ENCODE measurements at places on chromosomes 1 and 21.

- no peak for DNase-seq
These were observed 3.1 kb upstream of the MXRA8 start for GRCh38 chr1:1361233-1361981.

GRCh38 chr1:22077728-22078127 is 25.2 kb downstream of the CDC42 start:
- DNase-seq, result no peak

- no peak for DNase-seq
These were observed 18.2 kb downstream of the TNNT2 start for GRCh38 chr1:201359031-201359872.

- no peak for DNase-seq
These were observed 126.9 kb downstream of the RNF220 start for GRCh38 chr1:44531785-44532566.

- DNase-seq, result peak; percentile 97
These were observed at the start of gene IKBKE for GRCh38 chr1:206469933-206470691. TSS of gene IKBKE (plus strand) at chr1:206470476. CDS start at chr1:206473228, 2,752 bp downstream.

DNA sequence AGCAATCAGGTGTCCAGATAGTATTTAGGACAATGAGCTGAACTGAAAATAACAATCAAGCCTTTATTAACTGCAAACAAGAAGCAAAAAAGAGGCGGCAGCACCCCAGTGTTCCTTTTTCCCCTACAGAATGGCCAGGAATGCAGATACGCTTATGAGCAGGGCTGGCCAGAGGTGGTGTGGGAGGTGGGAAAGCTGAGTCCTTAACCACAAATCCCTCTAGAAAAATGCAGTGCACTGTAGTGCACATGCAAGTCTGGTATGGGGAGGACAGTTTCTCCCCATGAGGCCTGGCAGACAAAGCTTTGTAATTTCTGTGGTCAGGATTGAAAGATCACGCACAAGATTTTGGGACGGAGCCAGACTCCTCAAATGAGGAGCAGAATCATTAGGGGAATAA is 10.7 kb upstream of the IFNAR1 start:
- no peak for DNase-seq

DNA sequence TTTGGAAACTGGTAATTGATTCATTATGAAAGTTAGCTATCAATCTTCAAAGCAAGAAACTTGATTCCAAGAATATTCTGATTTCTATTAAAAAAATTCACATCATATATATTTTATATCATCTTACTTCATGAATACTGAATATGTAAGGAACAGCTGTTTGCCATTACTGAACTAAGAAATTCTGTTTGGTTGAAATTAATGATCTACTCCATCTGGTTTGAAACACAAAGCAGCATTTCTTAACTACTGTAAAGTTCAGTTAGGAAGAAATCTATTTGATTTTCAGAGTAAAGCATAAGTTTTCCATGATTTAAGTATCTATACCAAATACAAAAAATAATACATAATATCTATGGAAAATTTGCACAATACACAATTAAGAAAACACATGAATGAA is 66.0 kb upstream of the SCYL3 start:
- no peak for DNase-seq

- DNase-seq, result no peak
These were observed 31.0 kb upstream of the CLDN14 start for GRCh38 chr21:36510911-36511310.

- no peak for DNase-seq
These were observed 169.2 kb downstream of the DHRS3 start for GRCh38 chr1:12448746-12449177.

GRCh38 chr1:40884055-40884795 is 22.1 kb upstream of the CITED4 start:
- no peak for DNase-seq

GRCh38 chr1:15141935-15142539 is 11.5 kb upstream of the TMEM51 start:
- peak; percentile 22 for DNase-seq

GRCh38 chr1:64546013-64546412 is 76.1 kb downstream of the CACHD1 start:
- no peak for DNase-seq

DNA sequence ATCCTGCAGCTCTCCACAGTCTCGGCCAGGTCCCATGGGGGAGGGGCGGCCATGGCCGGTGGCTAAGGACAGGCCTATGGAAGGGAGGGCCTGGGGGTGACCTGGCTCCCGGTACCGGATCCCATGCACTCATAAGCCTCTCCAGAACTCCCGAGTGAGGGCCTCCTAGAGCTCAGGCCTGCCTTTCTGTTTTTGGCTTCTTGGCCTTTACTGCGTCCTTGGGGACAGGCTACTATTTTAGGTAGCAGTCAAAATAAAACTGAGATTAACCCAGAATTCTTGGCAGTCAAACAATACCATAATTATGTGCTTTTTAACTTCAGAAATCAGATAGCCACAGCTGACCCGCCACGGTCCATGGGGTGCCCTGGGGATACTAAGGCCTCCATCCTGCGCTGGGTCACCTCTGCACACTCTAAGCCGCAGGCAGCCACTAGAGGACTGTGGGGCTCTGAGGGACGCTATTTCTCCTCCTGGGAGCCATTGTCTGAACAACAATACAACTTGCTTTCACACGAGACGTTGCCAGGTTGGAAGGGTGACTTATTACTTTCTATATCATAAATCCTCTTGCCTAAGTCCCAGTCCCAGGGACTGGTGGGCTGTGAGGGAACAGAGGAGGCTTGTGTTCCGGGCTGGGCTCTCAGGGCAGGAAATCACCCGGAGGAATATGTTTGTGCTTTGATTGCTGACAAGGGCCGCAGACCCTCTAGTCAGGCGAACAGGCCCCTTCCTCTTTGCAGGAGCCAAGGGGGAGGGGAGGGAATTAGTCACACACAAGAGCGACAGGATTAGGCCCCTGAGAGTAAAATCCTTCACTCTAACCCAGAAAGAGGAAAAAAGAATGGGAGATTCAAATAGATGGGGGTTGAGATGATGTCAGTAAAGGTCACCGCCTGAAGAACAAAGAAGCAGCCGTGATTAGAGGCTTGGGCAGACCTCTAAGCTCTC is 40.7 kb upstream of the BCAR3 start:
- DNase-seq, result no peak

- no peak for DNase-seq
These were observed 2.7 kb upstream of the CNN3 start for GRCh38 chr1:94929351-94930217.

- no peak for DNase-seq
These were observed 23.7 kb upstream of the BCL10 start for GRCh38 chr1:85300140-85300539.

DNA sequence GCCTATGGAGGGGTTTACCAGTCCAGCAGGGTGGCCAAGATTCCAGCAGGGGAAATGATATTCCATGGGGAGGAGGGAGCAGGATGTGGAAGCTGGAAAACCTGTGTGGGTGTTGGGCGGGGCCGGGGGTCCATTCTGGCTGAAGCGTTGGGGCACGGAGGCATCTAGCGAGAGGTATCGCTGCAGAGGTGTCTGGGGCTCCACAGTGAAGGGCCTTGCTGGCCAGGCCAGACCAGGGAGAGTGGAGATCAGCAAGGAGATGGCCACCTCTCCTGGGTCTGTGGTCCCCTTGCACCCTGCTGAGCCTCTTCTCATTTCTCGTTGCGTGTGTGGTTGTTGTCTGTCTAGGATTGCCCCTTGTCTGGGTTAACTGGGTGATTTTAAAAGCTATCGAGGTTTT is 6.2 kb downstream of the COQ8A start:
- no peak for DNase-seq

GRCh38 chr1:15941899-15942660 is 33.8 kb downstream of the ZBTB17 start:
- no peak for DNase-seq

DNA sequence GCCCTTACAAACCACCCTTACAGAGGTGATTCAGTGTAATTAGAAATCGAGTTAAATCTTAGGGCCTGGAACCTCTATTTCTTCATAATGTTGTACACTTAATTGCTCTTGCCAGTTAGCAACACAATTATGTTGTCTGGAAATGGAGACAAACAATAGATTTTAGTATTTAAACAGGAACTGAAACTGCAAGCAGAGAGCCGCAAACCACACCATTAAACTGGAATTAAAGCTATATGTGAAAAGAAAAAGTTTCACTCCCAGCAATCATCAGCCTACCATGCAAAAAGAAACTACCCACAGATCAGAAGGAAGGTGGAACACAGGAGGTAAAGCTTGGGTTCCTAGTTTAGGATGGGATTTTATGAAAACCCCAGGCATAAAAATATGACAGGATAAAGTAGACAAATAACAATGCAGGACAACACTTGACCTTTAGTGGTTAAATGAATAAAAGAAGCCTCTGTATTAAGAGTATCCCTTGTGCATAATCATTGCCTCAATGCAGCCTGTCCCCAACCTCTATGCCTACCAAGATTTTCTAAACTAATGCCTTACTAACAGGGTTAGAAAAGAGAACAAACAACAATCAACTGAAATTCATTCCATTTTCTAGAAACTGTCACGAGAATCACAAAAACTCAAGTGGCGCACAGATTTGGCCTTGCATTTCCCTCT is 304.3 kb upstream of the ESRRG start:
- peak; percentile 89 for DNase-seq

GRCh38 chr1:24393892-24394291 is 19.7 kb downstream of the STPG1 start:
- DNase-seq, result no peak

GRCh38 chr1:178151831-178152230 is 57.9 kb downstream of the RASAL2 start:
- peak; percentile 24 for DNase-seq

GRCh38 chr1:110125810-110126209 is 13.6 kb downstream of the UBL4B start:
- DNase-seq, result no peak

DNA sequence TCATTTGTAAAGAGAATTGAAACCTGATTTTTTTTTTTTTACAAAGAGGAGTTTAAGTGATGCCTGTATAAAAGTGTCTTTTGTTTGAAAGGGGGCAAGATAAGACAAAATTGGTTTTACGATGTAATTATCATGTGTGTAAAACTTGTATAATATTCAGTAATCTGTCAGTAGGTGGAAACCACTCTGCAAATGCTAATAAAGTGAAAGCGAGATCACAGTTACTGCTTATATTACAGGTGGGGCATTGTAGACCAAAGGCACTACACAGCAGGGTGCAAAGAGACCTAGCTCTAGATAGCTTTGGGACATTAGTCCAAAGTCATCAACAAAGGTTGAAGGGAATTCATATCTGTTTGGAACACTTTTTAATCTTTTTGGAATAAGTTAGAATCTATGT is 174.2 kb downstream of the LHX8 start:
- no peak for DNase-seq

- no peak for DNase-seq
These were observed 1369.1 kb upstream of the ADGRL4 start for GRCh38 chr1:80375662-80376061.

DNA sequence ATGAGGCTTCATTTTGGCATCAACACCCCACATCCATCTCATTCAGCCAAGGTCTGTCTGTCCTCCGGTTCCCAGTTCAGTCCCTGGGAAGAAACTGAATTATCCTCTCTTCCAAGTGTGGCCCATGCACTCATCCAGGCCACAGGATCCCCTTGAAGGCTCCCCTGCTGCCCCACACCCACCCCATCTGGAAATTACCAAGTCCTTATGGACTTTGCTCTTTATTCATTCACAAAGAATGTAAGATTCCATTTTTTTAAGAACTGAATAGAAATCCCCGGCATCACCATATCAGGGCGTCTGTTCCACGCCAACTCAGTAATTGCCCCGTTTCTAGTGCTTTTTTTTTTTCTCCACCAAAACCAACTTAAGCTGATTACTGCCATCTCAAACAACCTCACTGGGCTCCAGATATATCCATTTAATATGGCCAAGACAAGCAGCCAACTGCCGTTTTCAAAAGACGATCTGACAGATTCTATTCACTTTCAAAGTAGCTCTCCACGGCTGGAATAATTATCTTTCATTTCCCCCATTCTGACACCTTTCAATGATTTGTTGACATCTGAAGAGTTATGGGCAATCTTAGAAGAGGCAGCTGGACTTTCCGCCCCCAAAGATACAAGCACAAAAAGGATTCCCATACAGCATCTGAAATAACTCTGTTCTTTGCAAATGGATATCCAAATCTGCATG is 55.9 kb downstream of the OLIG1 start:
- DNase-seq, result no peak

GRCh38 chr1:6353955-6354658 is 39.5 kb downstream of the ACOT7 start:
- no peak for DNase-seq

DNA sequence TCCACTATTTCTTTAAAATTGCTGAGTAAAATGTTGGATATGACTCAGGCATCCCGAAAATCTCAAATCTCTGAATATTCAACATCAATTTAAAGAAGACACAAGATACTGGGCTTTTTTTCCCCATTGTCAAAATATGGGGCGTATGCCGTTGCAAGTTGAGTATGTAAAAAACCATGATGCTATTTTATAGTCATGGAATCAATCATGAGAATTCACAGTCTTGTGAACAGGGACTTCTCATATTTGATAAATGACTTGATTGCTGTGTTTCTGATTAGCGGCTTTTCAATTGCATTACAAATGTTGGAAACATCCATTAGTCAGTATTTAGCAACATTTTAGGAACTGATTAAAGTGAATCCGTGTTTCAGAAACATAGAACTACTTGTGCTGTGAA is 45.3 kb downstream of the SETD4 start:
- DNase-seq, result no peak

DNA sequence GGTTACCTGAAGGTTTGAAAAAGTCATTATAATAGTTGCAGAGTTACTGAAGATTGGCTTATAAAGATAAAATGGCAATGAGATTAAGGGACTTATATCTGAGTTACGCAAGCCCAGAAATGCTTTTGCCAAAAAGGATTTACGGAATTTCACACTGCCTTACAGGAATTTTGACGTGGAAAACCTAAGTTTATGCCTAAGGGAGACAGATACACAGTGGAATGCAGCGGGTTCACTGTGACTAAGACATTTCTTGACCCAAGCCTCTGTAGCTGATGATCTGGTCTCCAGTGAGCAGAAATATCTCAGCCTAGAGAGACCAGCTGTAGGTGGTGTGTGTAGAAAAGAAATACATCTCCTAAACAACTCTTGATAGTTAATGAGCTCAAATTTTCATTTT is 10.1 kb upstream of the EXO1 start:
- no peak for DNase-seq

- no peak for DNase-seq
These were observed 306.2 kb downstream of the MATN1 start for GRCh38 chr1:30417001-30417700.

GRCh38 chr1:203491664-203492063 is 2.3 kb upstream of the OPTC start:
- no peak for DNase-seq

DNA sequence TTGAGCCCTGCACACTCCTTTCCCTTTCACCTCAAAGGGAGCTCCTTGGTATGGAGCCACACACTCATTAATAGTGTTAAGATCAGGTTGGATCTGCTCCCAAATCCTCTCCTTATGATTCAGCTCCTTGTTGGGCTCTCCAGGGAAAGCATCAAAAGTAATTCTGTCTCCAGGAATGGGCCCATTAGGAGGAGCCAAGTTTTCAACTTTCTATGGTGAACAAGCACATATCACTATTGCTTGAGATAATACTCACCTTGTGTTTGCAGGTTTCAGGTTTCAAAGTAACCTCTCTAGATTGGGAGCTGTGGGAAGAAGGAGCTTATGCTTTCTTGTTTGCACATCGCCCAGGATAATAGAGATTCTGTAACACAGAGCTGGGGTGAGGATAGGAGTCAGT is 164.8 kb downstream of the TNFSF18 start:
- no peak for DNase-seq

Data from MV-4-11 (cell line).